Large intestine (tissue), 12 donors: ENCODE measurements at places on chromosomes 13 and 19.

DNA sequence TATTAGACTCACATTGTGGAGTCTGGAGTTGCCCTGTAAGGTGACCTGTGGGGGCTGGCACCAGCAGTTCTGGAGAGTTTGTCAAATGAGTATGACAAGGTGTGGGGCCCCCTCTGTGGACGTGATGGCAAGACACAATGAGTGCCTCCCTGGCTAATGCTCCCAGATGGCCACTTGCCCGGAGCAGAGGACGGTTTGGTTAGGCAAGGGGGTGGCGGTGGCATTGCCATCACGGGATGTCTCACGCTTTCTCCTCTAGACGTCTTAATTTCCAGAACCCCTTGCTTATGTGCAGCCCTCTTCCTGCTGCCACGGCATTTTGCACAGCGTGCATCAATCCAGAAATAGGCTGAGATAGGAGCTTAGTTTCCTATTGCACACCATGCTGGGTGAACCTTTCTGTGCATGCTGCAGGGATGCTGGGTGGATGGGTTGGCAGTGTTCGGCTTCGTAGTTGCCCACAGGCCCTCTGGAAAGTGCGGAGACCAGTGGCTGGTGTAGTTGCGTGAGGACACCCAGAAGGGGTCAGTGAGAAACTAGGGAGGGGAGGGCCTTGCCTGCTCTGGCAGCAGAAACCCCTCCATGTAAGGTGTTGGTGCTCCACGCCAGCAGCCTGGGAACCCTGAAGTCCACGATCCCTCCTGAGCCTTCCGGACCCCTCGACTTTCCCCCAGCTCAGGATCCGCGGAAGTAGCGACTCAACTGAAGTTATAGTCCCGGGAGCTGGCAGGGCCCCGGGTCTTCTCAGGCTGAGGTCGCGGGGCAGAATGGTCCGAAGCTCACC is 18.1 kb upstream of the LRP3 start:
- DNase-seq = no peak

DNA sequence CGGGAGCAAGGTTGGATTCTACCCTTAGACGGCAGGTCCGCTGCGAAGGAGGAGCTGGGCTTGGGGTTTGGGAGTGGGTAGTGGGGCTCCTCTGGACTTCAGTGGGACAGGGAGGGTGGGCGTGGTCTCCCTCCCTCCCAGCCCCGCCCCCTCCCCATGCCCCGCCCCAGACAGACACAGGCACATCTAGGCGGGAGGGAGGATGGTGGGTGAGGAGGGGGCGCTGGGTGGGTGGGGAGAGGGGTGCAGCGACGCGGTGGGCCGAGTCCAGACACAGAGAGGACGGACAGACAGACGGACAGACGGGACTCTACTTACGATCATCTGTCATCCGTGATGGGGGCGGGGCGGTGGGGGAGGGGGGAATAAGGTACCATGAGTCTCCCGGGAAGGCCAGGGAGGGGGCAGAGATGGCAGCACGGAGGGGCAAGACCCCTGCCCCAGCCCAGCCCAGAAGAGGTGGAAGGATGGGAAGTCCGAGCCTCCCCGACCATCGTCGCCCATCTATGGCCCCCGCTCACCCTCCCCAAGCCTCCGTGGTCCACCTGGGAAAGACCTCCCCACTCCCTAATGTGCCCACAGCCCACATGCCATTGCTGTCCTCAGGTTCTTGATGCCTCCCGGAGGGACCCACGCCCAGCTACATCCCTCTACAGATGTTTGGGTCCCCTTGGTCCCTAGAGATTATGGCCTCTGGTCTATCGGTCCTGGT is 64.8 kb downstream of the UNC13A start:
- no peak for DNase-seq

DNA sequence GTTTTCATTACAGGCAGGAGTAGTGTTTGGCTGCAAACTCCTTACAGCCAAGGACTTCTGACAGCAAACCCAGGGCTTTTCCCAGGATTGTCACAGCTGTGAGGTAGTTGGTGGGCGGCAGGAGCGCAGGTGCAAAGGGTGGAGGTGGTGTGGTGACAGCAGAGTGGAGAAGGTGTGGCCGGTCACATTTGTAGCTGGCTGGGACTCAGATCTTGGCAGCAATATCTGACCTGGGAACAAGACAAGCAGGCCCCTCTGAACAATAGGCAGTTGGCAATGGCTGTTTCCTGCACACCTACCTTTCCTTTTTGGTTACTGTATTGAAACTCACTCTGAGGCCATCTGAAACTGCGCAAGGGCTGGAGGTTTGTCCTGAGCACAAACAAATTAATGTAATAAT is 327.3 kb downstream of the COG6 start:
- no peak for DNase-seq

DNA sequence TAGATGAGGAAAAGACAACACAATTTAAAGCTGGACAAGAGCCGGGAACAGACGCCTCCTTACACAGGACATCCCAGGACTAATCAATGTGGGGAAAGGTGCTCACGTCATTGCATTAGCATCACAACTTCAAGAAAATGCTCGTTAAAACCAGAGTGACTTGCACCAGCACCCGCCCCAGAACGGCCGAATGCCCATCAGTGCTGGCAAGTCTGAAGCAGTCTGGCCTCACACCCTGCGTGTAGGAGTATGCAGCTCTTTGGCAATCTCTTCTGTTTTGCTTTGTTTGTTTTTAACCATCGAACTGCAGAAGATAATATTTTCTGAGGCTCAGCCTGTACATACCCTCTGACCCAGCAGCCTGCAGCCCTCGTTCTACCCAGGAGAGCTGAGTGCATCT is 44.8 kb upstream of the LDLR start:
- no peak for DNase-seq
